ENCODE measurements at places on chromosomes 5 and 9.

- no peak for DNase-seq
Measured at GRCh38 chr9:106947106-106947900, 84.3 kb downstream of the ZNF462 start.

GRCh38 chr9:33452828-33453271, 5.5 kb upstream of the AQP3 start:
- DNase-seq = peak; percentile 57

DNA sequence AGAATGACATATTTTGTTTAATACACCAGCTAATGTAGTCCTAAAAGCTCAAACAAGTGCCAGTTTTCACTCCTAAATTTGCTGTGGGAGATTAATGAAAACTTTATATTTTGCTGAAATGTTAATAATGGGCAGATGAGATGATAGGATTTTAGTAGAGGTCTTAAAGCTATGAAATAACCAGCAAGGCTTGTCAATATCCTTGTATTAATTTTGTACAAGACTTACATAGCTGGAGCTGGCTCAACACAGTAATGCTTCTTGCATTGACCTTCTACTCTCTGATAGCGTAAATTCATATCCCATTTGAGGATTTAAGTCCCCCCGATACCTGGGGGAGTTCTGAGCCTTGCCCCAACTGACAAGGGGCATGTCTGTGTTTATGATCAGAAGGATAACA, 219.2 kb downstream of the MAPKAP1 start:
- DNase-seq = no peak

DNA sequence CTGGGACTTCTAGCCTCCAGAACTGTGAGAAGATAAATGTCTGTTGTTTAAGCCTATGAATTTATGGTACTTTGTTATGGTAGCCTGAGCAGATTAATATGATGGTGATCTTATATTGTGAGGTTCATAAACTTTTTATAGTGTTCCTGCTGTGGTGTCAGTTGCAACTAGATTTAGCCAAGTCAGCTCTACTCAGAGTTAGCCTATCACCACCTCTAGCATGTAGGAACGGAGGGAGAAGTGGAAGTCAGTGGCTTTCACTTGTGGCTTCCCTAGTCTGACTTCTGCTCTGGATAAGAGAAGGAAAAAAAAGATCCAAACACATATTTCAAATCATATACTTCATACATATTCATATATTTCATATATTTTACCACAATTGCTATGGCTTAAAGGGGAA, 6.6 kb downstream of the POC5 start:
- DNase-seq = no peak

GRCh38 chr5:24363789-24364481, 280.8 kb downstream of the CDH10 start:
- no peak for DNase-seq

DNA sequence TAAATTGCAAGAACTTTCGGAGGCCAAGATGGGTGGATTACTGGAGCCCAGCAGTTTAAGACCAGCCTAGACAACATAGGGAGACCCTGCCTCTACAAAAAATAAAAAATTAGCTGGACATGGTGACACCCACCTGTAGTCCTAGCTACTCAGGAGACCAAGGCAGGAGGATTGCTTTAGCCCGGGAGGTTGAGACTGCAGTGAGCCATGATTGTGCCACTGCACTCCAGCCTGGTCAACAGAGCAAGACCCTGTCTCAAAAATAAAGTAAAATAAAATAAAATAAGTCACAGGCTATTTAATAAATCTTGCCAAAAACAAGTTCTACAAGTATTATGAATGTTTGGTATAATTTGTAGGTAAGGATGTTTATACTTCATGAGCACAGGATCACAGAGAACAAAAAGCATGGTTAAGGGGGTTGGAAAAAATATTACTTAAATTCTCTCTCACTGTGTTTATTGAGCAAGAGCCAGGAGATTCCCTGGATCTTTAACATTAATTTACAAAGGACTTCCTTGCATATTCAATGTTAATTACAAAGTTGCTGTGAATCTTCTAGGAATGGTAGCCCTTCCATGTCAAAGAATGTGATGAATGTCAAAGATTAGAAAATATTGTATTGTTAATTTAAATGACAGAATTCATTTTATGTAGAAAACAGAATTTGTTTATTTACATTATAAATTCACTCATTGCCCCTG, 164.0 kb downstream of the RFX3 start:
- no peak for DNase-seq

DNA sequence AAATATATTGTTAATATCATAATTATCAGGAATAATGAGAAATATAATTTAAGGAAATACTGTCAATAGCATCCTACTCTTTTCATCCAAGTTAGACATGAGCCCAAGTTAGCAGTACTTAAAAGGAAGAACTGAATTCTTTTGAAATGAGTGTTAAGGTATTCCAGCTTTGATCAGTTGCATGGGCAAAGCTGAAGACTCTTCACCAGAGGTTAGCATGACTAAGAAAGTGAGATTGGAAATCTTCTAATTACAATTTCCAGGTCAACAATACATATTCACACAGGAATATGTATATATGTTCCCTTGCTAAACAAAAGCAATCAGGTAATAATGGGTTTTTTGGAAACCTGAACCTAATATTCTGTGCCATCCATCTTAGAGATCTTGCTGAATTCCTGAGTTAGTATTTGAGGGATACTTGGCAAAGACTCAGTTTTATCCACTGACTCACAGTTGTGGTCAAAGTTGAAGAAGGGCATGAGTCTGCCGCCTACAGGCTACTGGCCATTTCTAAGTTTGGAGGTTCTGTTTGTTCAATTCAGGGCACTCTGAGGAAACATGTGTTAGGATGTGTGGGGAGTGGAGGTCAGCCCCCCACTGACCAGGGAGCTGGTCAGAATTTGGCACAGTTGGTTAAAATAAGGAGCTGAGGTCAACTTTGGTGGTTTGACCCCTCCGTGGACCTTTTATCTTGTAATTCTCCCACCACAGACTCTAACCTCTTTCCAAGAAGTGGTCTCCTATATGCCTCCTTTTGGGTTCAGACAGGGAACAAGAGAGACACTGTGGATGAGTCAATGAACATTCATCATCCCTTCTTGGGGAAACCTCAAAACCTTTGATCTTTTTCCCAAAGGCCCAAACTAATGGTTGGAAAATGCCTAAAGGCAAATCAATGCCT, 118.3 kb downstream of the PIK3R1 start:
- DNase-seq = no peak

GRCh38 chr9:134631881-134632280, 9.7 kb upstream of the COL5A1 start:
- DNase-seq = no peak

DNA sequence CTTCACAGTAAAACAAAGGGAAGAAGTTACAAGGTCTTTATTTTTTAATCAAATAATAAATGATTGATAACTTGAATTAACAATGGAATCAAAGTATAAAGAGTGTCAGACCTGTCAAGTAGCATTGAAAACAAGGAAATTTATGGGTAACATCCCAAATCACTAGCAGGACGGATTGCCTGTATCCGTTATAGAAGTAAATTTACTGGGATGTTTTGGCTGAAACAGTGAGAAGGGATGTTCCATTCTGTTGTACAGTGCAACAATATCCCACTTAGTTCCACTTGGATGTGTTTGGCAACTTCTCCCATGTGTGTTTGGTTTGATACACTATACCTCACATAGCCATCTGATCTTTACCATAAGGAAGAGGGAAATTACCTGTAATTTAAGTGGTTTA, 421.0 kb upstream of the CHD1 start:
- DNase-seq = no peak

DNA sequence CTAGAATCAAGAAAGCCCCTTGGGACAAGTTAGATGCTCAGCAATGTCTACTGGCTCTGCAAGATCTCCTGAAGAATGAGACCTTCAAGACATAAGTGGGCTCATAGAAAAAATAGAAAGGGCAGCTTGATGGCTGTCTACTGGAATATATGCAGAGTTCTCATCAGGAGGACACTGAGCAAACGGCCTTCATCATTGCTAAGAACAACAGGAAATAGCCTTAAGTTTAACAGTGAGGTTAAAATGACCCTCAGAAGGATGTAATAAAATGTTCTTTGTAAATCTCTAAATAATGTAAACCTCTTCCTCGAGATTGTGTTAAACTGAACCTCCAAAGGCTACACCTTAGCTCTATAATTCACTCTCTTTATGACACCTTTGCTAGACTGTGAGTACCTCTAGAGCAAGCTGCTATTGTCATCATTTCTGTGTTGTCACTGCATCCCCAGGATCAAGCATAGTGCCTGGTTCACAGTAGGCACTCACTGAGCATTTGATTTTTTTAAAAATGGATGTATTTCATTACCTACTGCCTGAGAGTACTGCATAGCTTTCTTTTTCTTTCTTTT, 22.2 kb upstream of the LHFPL2 start:
- DNase-seq = no peak

GRCh38 chr5:79014631-79015030, 29.5 kb upstream of the ARSB start:
- DNase-seq = no peak

DNA sequence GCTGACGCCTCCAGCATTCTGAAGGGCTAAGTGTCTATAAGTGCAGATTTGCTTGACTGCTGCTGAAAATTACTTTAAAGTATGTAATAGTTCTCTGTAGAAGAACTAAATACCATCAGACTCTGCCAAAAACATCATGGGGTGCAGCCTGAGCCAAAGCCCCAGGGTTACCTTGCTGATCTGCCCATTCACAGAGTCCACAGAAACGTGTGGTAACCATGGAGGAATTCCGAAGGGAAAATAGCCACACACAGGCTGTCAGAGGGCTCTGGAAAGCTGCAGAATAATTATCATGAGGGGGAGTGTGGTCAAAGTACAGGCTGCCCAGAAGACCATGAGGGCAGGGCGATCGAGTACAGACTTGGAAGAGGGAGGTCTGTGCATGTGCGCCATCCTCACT, 36.4 kb downstream of the RETREG1 start:
- DNase-seq = no peak

- no peak for DNase-seq
Measured at GRCh38 chr9:69590266-69590665, 81.9 kb downstream of the APBA1 start.

GRCh38 chr9:88663771-88664419, 128.9 kb downstream of the NXNL2 start:
- DNase-seq = no peak

GRCh38 chr9:85522459-85523092, 219.2 kb downstream of the AGTPBP1 start:
- DNase-seq = peak; percentile 25

GRCh38 chr5:34533582-34534522, 122.3 kb upstream of the RAI14 start:
- DNase-seq = no peak

GRCh38 chr5:142192286-142193113, 83.9 kb downstream of the NDFIP1 start:
- no peak for DNase-seq

- DNase-seq = no peak
Measured at GRCh38 chr9:119088002-119088547, 281.2 kb downstream of the BRINP1 start.

DNA sequence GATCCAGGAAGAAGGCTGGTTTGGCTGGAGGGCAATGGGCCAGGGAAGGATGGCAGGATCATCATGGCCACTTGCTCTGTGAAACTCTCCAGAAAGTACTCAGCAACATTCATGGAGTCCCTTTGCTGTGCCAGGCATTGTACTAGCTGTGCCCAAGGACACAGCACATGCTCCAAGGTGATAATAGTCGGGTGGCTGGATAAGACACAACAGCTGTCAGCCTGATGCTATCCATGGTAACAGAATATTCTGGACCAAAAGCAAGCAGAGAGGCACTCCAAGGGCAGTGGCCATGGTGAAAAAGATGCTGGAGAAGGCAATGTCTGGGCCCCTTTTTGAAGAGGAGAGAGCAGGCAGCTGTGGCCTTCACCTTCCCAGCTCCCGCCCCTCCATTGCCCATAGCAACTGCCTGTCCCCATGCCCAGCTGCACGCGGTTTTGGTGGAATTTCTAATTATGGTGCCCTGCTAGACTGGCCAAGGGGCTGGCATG, 113.8 kb upstream of the CPEB4 start:
- no peak for DNase-seq

DNA sequence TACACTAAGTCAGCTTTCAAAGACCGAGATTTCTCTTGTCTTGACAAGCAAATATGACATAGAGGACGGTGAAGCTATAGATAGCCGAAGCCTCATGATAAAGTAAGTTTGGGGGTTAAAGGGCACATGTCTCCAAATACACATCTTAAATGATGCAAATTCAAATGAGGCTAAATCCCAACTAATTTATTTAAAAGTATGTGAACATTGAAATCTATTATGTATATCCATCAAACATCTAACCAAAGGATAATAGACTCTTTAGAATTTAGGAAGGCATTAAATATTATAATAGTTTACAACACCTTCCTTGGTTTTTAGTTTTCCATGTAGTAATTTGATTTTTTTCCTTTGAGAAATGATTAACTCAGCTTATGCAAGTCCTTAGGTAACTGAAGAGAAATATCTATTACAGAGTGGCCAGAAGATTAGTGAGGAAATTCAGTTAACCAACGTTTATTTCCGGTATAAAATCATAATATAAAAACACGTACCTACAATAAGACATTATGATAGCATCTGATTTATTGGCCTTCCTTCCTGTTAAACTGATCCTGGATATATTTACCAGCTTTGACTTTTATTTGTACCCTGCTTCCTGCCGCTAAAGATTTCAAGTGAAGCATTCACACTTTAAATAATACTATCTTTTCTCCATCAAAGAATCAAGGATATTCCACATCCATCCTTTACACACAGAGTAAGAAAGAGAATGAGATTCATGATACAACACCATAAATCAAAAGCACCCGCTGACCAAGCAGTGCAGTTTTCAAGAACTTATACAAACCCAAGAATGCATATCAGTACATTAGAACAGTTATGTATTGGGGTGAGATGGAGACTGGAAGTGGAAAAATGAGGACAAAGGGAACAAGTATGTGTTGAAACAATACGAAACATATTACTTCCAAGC, 31.9 kb upstream of the F2R start:
- no peak for DNase-seq

DNA sequence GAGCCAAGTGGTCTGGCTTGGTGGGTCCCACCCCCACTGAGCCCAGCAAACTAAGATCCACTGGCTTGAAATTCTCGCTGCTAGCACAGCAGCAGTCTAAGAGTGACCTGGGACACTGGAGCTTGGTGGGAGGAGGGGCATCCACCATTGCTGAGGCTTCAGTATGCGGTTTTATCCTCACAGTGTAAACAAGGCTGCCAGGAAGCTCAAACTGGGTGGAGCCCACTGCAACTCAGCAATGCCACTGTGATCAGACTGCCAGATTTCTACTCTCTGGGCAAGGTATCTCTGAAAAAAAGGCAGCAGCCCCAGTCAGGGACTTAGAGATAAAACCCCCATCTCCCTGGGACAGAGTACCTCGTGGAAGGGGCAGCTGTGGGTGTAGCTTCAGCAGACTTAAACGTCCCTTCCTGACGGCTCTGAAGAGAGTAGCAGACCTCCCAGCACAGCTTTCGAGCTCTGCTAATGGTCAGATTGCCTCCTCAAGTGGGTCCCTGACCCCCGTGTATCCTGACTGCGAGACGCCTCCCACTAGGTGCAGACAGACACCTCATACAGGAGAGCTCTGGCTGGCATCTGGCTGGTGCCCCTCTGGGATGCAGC, 18.2 kb upstream of the STK32A start:
- DNase-seq = no peak

DNA sequence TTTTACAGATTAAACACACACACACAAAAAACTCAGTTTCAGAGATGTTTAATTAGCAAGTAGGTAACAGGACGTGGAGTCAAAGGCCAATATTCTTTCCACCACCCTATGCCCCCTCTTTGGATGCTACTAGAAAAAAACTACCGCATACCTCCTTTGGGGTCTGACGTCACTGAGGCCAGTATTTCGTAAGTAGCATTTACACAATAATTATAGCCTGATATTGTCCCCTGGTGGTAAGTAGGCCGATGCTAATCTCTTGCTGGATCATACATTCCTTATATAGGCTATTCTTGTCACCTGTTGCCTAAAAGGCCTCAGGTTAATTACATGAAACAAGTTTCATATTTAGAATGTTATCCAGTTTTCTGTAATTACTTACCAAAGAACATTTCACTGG, 21.0 kb upstream of the SMARCA2 start:
- no peak for DNase-seq

Data from activated T-cell treated with anti-CD3 and anti-CD28 coated beads for 48 hours (primary cell).